ENCODE measurements at places on chromosomes 7 and 10. TPM values are rescaled to one million over a fixed set of nuclear protein-coding genes. Genes with fewer than 3 reads are reported as not detected.

- H3K36me3 ChIP-seq = no peaks in the 10 kb centered on the region
- no peak overlapping the region for H3K27ac ChIP-seq
- H3K4me1 ChIP-seq = no peaks in the 10 kb centered on the region
- no peaks in the 10 kb centered on the region for H3K27me3 ChIP-seq
- no peak for DNase-seq
These were observed 1310.8 kb downstream of the XPNPEP1 start for GRCh38 chr10:108612485-108612884.

Gene AGR3
- total RNA-seq = not detected

DNA sequence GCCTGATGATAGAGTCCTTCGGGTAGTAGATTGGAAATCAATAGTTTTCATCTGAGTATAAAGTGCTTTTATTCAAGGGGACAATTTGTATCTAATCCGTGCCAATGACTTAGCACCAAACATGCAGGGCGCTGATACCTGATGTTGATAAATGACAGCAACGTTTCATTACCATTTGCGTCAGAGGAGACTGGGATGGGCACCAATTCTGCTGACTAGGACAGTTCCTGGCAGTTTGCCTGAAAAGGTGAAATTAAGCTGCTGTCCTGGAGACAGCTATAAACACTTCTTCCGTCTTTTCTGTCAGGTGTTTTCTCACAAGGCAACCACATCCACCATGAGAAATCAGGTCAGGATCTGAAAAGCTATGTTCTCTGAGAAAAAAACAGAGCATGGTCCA, 1136.4 kb downstream of the TYW1 start:
- no peaks in the 10 kb centered on the region for H3K27me3 ChIP-seq
- no peaks in the 10 kb centered on the region for H3K4me1 ChIP-seq
- DNase-seq = no peak
- H3K4me3 ChIP-seq = no peak overlapping the region
- H3K27ac ChIP-seq = no peak overlapping the region

Gene NXPH1
- total RNA-seq = not detected

GRCh38 chr10:3761021-3761686, 23.9 kb downstream of the KLF6 start:
- peaks cover 64% of the 10 kb centered on the region for H3K4me1 ChIP-seq
- H3K36me3 ChIP-seq = peaks cover 2% of the 10 kb centered on the region
- H3K27ac ChIP-seq = peak overlapping the region; percentile 12
- H3K27me3 ChIP-seq = no peaks in the 10 kb centered on the region
- peak overlapping the region; percentile 49 for H3K4me3 ChIP-seq

Gene OR6B1
- total RNA-seq = not detected

- no peaks in the 10 kb centered on the region for H3K4me1 ChIP-seq
- no peak for DNase-seq
- no peaks in the 10 kb centered on the region for H3K36me3 ChIP-seq
- H3K27ac ChIP-seq = no peak overlapping the region
- no peaks in the 10 kb centered on the region for H3K27me3 ChIP-seq
These were observed 712.1 kb downstream of the PHTF2 start for GRCh38 chr7:78510580-78511188.

Gene EMX2
- not detected for total RNA-seq

DNA sequence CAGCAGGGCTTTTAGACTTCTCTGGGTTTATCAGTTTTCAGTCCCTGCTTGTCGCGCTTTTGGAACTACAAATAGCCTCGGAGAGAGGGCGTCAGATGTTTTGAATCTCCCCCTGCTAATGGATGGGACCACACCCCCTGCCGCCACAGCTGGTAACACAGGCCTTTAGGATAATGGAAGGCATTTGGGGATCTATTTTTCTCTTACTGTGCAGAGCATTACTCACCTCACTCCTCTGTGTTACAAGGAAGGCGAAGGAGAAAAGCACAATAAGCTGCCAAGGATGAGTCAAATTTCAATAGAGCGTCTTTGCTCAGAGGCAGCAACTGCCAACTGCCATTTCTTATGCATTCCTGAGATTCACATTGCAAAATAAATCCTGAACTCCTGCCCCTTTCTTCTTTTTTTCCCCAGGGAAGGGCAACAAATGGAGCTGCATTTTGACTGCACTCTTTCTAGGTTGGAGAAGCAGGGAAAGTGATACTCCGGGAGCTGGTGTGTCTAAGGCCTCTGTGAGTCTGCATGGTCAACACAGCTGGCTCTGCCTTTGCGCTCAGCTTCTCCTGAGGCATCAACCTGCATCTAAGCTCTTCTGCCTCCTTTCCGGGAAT, 31.5 kb upstream of the SMNDC1 start:
- DNase-seq = no peak
- H3K4me3 ChIP-seq = peak overlapping the region; percentile 74
- peaks cover 15% of the 10 kb centered on the region for H3K36me3 ChIP-seq
- H3K27me3 ChIP-seq = peaks cover 2% of the 10 kb centered on the region

DNA sequence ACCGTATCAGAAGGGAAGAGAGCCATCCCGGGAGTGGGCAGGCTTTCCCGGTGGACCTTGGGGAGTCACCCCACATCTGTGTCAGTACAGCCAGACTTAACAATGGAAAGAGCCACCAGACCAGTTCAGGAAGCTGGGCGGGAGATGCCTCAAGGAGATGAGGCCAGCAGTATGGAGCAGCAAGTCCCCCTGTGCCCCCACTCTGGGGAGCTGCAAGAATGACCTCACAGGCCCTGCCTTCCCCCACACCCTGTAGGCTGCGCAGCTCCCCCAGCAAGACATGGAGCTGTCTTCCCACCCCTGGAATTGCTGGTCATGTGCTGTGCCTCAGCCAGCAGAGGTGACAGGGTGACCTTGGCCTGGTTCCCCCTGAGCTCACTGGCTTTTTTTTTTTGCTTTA, 76.8 kb upstream of the INSIG1 start:
- H3K4me3 ChIP-seq = no peak overlapping the region
- H3K27me3 ChIP-seq = peaks cover 1% of the 10 kb centered on the region
- no peak for DNase-seq
- no peak overlapping the region for H3K27ac ChIP-seq

GRCh38 chr7:116145245-116145852, 65.0 kb upstream of the TES start:
- peak overlapping the region; percentile 94 for H3K27ac ChIP-seq
- peak; percentile 31 for DNase-seq
- peaks cover 30% of the 10 kb centered on the region for H3K36me3 ChIP-seq
- peaks cover 66% of the 10 kb centered on the region for H3K4me1 ChIP-seq
- H3K27me3 ChIP-seq = no peaks in the 10 kb centered on the region

DNA sequence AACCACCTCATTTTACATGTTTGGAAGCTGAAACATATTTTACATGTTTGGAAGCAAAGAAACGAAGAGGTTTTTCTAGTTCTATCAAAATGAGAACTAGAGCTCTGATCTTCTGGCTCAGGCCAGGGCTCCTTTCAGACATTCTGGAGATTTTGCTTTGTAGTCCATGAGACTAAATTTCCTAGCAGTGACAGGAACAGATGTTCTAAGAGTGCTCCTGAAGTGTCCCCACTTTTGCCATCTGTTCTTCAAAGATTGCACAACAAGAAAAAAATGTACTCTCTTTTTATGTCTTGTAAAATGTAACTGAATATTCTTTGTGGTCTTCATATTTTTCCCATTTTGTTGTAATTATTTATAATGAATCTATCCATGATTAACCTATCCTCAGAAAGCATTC, 196.4 kb upstream of the PCLO start:
- H3K4me1 ChIP-seq = no peaks in the 10 kb centered on the region
- no peak overlapping the region for H3K27ac ChIP-seq
- no peaks in the 10 kb centered on the region for H3K36me3 ChIP-seq
- no peak for DNase-seq
- H3K27me3 ChIP-seq = no peaks in the 10 kb centered on the region

DNA sequence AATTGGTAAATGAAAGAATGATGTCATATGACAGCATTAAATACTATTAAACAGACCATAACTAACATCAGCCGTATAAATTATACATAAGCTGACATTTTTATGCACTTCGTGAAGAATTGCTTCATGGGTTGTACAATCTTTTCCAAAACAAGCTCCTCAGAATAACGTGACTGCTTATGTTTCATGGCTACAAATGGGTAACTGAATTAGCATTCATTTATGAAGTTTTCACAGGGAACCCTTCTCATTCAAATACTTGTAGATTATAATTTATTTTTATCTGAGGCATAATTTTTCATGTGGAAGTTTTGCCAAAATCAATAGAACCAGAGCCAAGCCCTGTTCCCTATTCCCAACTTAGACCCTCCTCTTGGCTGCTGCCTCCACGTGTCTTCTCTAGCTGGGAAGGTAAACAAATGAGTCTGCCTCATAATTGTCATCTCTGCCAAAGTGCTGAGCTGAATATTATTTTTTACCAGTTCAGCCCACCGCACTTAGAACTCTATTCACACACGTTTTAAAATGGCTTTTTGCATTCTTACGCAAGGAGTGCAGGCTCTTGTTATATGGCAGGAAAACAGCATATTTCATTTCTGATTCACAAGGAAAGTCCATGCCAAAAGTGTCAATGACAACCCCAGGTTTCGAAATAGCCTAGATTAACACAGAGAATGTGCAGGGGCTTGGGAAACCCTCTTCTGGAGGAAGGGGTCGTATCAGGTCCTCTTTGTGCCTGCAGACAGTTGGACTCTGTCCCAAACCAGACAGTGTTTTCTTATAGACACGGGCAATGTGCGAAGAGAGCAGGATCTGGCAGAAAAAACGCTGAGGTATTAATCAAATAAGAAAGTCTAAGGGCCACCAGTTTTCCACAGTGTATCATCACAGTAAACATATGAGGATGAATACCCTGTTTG, 370.7 kb upstream of the MGMT start:
- H3K36me3 ChIP-seq = peaks cover 9% of the 10 kb centered on the region
- DNase-seq = no peak
- H3K27me3 ChIP-seq = peaks cover 6% of the 10 kb centered on the region
- no peak overlapping the region for H3K4me3 ChIP-seq
- H3K27ac ChIP-seq = no peak overlapping the region

Gene CPA2
- total RNA-seq = not detected

- H3K36me3 ChIP-seq = no peaks in the 10 kb centered on the region
- no peak overlapping the region for H3K4me3 ChIP-seq
- no peak for DNase-seq
- no peaks in the 10 kb centered on the region for H3K4me1 ChIP-seq
These were observed 277.4 kb downstream of the CCSER2 start for GRCh38 chr10:84605802-84606201.

Gene NPTX2
- total RNA-seq = not detected

GRCh38 chr10:84563868-84564267, 235.5 kb downstream of the CCSER2 start:
- H3K27me3 ChIP-seq = peaks cover 12% of the 10 kb centered on the region
- no peak for DNase-seq
- no peaks in the 10 kb centered on the region for H3K4me1 ChIP-seq
- H3K36me3 ChIP-seq = no peaks in the 10 kb centered on the region
- no peak overlapping the region for H3K4me3 ChIP-seq

Gene RBP3
- not detected for total RNA-seq

Gene AKR1C4
- not detected for total RNA-seq

- no peak overlapping the region for H3K4me3 ChIP-seq
- H3K27me3 ChIP-seq = peaks cover 2% of the 10 kb centered on the region
These were observed 294.7 kb downstream of the PRKG1 start for GRCh38 chr10:51368943-51369342.

- no peak for DNase-seq
- H3K27me3 ChIP-seq = peaks cover 18% of the 10 kb centered on the region
- H3K27ac ChIP-seq = no peak overlapping the region
- no peak overlapping the region for H3K4me3 ChIP-seq
- H3K36me3 ChIP-seq = no peaks in the 10 kb centered on the region
These were observed 199.9 kb upstream of the KMT2E start for GRCh38 chr7:104814126-104814525.

DNA sequence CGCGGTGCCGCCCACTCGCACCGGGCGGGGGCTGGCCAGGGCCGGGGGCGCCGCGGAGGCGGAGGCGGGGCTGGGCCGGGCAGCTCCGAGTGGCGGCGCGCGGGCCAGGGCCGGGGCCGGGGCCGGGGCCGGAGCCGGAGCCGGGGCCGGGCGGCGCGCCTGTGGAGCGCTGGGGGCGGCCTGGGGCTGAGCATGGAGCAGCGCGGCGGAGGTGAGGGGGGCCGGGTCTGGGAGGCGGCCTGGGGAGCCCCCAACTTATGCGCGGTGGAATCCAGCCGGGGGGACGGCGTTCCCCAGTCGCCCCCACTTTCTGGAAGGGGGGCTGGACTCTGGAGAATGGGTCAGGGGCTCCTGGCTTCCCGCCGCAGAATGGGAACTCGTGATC, at the start of gene LZTS2:
Gene LZTS2 (plus strand): TSS at position 67 of the 385 bp plus-strand sequence. CDS start 2,731 bp downstream, outside the sequence.
- H3K36me3 ChIP-seq = peaks cover 3% of the 10 kb centered on the region
- peak within 1 kb of the TSS; percentile 94 for H3K27ac ChIP-seq
- no peak for DNase-seq
- H3K27me3 ChIP-seq = no peaks in the 10 kb centered on the region

- H3K4me3 ChIP-seq = no peak overlapping the region
- no peaks in the 10 kb centered on the region for H3K4me1 ChIP-seq
- no peak overlapping the region for H3K27ac ChIP-seq
- H3K27me3 ChIP-seq = peaks cover 10% of the 10 kb centered on the region
- H3K36me3 ChIP-seq = no peaks in the 10 kb centered on the region
- DNase-seq = no peak
These were observed 227.9 kb upstream of the SHH start for GRCh38 chr7:156039971-156040677.

Gene HTR7
- 0.14 TPM for total RNA-seq

Gene WDR86
- 4.0 TPM for total RNA-seq

GRCh38 chr10:71379118-71379766, 17.5 kb upstream of the CDH23 start:
- peaks cover 2% of the 10 kb centered on the region for H3K27me3 ChIP-seq
- H3K27ac ChIP-seq = no peak overlapping the region
- H3K36me3 ChIP-seq = no peaks in the 10 kb centered on the region
- DNase-seq = no peak
- H3K4me3 ChIP-seq = no peak overlapping the region

- H3K4me3 ChIP-seq = no peak overlapping the region
- H3K27me3 ChIP-seq = peaks cover 18% of the 10 kb centered on the region
- peaks cover 11% of the 10 kb centered on the region for H3K4me1 ChIP-seq
- H3K27ac ChIP-seq = no peak overlapping the region
These were observed 9.5 kb downstream of the GHRHR start for GRCh38 chr7:30973292-30973691.

Gene ENTPD7
- total RNA-seq = 3.5 TPM

DNA sequence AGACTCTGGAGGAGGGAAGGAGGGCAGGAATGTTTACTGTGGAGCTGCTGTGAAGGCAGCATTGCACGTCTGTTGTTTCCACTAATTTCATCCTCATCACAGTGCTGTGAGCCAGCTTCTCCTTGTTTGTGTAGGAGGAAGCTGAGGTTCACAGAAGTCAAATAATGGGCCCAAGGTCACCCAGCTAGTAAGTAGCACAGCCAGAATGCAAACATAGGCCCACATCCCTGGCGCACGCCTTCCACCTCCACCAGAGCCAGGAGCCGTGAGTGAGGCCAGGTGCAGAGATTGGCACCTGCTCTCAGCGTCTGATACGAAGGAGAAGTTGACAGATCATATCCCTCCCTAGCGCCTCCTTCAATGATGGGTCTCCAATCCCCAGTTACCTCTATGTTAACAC, 93.6 kb downstream of the HTR5A start:
- H3K36me3 ChIP-seq = no peaks in the 10 kb centered on the region
- no peak overlapping the region for H3K27ac ChIP-seq
- H3K4me3 ChIP-seq = no peak overlapping the region

- peaks cover 3% of the 10 kb centered on the region for H3K36me3 ChIP-seq
- peaks cover 27% of the 10 kb centered on the region for H3K4me1 ChIP-seq
- peak overlapping the region; percentile 81 for H3K27ac ChIP-seq
- H3K27me3 ChIP-seq = peaks cover 15% of the 10 kb centered on the region
These were observed 440 bp upstream of the GLRX3 start for GRCh38 chr10:130135676-130136225.
